HAP-1 (cell line): ENCODE measurements at places on chromosomes 1 and 21.
A peak's percentile ranks its signal among the peaks of the same experiment; 100 is the strongest.

- DNase-seq: no peak
These were observed 14.3 kb downstream of the ATP2B4 start for GRCh38 chr1:203640723-203641502.

DNA sequence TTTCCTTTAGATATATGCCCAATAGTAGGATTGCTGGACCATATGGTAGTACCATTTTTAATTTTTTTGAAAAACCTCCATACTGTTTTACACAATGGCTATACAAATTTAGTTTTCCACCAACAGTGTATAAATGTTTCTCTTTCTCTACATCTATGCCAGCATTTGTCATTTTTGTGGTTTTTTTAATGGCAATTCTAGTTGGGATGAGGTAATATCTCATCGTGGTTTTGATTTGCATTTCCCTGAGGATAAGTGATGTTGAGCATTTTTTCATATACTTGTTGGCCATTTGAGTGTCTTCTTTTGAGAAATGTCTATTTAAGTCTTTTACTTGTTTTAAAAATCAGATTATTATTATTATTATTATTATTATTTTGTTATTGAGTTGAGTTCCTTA, 35.5 kb downstream of the PLA2G4A start:
- DNase-seq: no peak

GRCh38 chr1:184407816-184408510, 21.1 kb downstream of the C1orf21 start:
- no peak for DNase-seq

GRCh38 chr1:153937331-153937730, 9.2 kb downstream of the DENND4B start:
- DNase-seq: no peak

DNA sequence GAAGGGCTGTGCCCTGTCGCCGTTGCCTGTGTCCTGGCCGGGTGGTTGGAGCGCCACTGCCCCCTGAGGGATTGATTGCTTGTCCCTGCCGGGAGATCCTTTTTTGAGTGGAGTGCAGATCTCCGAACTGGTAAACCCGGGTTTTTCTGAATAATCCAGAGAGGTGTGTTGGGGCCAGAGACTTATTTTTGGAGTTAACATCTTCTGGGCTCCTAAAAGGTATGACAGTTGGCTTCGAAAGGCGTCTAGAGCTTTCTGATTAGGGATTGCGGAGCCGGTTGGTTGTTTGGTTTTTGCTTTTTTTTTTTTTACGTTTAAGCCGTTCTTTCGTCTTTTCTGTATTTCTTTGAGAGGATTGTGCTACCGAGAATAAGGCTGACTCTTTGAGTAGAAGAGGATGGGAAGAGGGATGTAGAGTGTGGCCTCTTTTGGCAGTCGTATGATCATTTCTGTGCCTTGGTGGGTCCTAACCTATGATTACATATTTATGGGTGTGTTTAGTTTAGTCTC, 756 bp downstream of the RLF start:
- DNase-seq: no peak

- DNase-seq: no peak
These were observed 749 bp downstream of the EXOSC10 start for GRCh38 chr1:11098931-11099309.

DNA sequence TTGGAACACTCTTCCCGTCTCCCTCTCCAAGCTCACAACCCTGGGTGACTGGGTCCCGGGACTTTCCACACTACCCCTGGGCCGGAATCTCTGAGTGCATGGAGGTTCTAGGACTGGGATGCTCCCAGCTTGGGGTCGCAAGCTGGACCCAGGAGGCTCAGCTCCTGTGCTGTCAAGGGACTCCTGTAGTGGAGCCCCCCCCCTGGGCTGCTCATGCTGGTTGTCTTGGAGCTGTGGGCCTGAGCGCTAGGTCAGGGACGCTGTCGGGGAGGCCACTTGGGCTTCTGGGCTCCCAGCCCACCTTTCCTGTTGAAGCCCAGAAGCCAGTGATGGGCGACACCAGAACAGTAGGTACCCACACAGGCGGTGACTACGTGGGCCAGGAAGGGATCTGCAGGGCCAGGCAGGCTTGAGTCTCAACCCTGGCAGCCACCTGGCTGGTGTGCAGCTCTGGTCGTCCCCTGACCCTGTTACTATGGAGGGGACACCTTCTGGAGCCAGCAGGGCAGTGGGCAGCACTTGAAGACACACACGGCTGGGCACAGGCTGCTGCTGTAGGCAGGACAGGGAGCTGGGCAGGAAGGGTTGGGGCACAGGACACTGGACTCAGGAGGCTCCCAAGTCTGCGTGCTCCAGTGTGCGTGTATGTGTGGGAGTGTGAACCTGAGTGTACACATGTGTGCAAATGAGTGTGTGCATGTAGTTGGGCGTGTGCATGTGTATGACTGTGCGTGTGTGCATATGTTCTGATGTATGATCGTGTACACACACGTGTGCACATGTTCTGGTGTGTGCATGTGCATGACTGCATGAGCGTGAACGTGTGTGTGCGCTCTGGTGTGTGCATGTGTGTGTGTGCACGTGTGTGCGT, 3.0 kb downstream of the MMEL1 start:
- no peak for DNase-seq

DNA sequence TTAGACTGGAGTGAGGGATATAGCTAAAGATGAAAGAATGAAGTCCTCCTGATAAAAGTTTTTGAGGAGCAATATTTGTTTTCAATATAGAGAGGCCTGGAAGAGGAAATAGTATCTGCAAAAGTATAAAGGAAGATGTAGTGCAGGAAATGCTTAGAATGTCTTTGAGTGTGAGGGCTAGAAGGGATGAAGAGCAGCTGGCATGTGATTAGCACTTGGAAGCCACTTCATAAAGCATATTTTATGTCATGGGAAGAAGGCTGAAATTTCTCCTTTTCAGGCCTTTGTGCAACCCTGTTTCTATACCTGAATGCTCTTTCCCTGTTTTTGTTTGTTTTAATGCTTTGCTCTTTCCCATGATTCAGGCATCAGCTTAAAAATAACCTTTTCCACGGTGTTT, 323.3 kb upstream of the DEPDC1 start:
- DNase-seq: no peak

GRCh38 chr1:36748466-36748865, 265.8 kb upstream of the CSF3R start:
- no peak for DNase-seq

DNA sequence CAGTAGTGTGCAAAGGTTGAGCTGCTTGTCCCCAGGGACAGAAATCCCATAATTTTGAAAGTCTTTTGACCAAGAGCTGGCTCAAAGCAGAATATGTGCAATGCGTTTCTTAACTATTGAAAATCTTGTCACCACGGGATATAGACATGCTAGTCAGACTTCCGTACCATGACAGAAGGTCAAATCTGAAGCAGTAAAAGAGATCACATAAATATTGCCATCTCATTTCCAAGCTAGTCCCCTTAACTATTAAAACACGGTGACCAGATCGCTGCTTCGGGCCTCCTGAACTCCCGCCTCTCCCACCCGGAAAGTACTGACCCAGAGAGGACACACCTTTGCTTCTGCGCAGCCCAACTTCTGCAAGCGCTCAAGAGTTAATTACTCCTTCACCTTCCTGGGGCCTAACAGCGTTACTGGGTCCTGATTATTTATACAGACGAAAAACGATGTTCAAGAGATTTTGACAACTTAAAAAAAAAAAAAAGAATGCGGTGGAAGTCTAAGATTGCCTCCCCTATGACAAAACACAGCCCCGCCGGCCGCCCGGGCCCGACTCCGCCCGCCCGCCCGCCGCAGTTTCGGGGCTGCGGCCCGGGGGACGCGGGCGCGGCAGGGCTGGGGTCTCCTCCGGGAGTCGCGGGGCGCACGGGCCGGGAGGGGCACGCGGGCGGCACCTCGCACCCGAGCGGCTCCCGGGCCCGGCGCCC, 692 bp downstream of the SORT1 start:
- peak; percentile 31 for DNase-seq

- no peak for DNase-seq
These were observed 11.1 kb upstream of the GJA5 start for GRCh38 chr1:147771226-147772125.

DNA sequence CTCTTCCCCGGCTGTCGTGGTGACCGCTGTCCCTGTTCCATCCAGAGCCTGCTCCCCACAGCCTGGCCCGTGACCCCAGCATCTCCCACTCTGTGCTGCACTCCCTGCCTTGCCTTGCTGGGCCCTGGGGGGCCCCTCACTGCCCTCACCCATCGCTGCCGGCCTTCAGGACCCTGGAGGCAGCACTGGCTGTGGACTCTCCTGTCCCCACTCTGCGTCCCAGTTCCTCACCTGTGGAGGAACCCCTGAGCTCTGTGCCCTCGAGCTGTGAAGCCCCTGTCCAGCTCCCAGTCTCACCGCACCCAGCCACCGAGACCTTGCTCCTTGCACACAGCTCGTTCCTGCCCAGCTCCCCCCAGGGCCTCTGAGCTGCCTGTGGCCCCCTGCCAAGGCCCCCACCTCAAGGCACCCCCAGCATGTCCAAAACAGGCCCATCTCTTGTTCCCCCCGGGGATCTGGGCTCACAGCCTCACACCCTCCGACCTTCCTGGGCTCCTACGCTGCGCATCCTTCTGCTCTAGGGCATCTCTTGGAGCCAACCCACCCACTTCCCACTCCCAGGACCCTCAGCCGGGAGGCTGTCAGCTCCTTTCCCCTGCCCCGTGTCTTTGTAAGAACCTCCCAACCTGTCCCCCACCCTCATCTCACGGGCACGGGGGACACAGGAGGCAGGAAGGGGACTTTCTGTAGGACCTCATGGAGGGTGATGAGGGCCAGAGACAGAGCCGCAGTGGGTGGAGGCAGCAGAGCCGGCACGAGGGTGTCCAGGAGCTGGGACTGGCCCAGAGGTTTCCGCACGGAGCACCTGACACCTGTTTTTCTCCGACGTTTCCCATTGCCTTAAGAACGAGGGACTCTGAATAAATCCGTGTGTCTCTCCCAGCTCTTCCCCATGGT, 109.3 kb downstream of the WDR4 start:
- DNase-seq: no peak

DNA sequence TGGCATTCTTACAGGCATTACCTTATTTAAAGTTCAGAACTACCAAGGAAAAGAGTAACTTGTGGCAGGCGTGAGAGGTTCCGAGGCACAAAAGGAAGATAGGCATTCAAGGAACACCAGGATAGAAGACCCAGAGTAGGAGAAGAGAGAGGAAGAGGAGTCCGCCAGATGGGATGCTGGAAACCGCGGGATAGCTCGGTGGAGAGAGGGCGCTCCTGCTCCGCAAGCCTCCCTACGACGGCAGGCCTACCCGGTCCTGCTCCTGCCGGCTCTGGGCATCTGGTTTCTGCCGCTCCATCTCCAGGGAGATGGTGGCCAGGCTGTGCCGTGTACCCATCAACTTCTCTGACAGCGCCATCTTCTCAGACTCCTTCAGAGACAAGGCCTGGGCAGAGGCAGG, 5.4 kb upstream of the NBPF1 start:
- DNase-seq: peak; percentile 21

DNA sequence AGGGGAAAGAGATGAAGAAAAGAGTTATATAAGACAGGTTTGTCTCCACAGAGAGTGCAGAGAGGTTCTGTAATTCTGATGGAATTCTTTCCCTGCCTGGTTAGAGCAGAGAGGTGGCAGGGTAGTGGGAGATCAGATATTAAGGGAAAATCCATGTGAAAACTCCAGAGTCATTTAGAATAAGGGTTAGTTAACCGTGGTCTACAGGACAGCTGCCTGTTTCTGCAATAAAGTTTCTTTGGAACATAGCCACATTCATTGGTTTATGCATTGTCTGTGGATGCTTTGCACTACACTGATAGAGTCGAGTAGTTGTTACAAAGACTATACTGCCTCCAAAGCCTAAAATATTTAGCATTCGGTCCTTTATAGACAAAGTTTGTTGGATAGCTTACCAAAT, 55.6 kb downstream of the LRRC8D start:
- DNase-seq: no peak

- no peak for DNase-seq
These were observed 367.1 kb upstream of the ADGRL4 start for GRCh38 chr1:79373481-79374125.

DNA sequence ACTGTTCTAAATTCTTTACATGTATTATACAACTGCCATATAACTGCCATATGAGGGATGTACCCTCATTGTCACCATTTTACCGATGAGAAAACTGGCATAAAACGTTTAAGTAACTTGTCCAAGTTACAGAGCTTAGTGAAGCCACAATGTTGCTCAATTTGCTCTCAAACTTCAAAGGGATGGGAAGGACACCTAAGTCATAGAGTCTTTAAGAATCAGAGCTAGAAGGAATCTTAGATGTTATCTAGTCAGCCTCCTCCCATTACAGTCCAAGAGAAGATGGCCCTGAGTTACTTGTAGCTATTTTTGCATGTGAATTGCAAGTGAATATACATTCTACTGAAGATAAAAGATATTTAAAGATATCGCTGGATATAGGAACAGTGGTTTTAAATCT, 31.7 kb downstream of the SELL start:
- DNase-seq: no peak

GRCh38 chr1:59733443-59734141, 81.2 kb upstream of the HOOK1 start:
- DNase-seq: no peak

- no peak for DNase-seq
These were observed 200.6 kb upstream of the CACYBP start for GRCh38 chr1:174799136-174799479.

DNA sequence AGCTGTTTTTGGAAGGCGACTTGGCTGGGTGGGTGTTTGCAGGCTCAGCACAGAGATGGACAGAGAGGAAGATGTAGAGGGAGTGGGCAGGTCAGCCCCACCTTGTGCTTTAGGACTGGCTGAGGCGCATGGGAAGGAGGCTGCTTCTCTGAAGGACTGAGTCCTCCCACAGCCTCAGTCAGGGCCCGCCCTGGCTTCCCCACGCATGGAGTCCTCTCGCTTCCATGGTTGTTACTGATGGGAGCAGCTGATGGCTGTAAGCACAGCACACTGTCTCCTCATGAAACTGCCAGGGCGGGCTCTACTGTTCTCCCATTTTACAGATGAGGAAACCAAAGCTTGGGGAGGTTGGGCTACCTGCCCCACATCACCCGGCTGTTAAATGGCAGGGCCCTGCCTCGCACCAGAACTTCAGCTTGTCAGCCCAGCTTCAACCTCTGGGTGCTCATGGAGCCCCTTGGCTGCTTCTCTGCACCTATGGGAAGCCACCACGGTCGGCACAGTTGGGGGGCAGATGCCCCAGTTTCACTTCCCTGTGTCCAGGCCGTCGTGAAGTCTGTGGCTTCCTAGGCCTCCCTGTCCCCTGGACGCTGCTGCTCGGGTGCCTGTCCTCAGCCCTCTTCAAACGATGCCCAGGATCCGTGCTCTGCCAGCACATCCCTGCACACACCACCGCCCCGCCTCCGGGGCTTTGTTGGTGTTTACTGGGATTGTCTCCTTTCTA, 2.4 kb downstream of the TMEM201 start:
- DNase-seq: peak; percentile 29

- DNase-seq: no peak
These were observed 18.0 kb downstream of the LRRC42 start for GRCh38 chr1:53964109-53964508.

DNA sequence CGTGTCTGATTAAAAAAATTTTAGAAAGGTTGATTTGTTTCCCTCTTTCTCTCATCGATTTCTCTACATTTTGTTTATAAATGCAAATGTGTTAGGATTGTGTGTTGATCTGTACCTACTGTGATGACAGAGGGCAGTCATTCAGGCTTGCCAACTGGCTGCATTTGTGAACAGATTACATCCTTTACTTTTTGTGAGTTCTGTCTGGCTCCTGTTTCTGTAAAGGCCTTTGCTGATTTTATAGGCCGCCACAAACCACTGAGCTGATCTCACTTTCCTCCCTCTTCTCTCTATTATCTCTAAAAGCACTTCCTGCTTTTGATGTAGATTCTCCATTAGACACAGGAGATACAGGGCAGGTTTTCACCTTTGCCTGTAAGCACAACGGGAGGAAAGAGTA, 106.8 kb downstream of the ESRRG start:
- no peak for DNase-seq
